H4 (cell line): ENCODE measurements at places on chromosomes 2 and 18. TPM values are rescaled to one million over a fixed set of nuclear protein-coding genes. Genes with fewer than 3 reads are reported as not detected.

- DNase-seq = peak; percentile 56
These were observed 88.2 kb upstream of the MCFD2 start for GRCh38 chr2:47003641-47004427.

- no peak for DNase-seq
These were observed 125.0 kb downstream of the SPHKAP start for GRCh38 chr2:228056293-228057097.

GRCh38 chr2:121816797-121817196 lies 61.3 kb downstream of the TSN start:
- no peak for DNase-seq

ALK gene
- not detected in 2 replicates for total RNA-seq

RHBDD1 gene
- total RNA-seq = 3.3 and 6.6 TPM in 2 replicates
